Activated T-cell treated with anti-CD3 and anti-CD28 coated beads, Interleukin-2, amount 50 U/mL, for 4 hours (primary cell): ENCODE measurements at places on chromosomes 2 and 18.

DNA sequence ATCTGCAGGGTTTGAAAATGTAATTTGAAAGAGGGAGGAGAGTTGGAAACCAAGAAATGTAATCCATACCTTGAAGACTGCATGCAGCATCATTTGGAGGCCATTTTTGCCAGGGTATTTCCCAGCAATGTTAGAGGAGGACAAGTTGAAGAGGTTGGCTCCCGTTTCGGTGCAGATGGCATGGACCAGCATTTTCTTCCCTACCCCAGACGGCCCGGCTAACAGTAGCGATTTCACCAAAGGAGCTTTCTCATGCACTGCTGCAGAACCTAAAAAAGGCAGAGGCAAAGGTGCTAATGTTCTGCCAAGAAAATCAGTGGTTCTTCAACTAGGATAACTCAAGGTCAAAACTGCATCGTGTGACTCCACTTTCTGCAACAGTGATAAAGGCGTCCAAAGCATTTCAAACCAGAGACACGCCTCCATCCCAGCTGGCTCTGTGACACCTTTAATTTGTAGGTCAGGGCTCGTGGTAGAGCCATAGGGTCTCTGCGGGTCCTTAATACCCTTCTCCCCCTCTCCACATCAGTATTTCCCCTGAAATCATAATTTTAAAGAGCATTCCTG is 99.6 kb upstream of the ASB18 start:
- no peak for DNase-seq

GRCh38 chr2:21250673-21251072 is 126.9 kb downstream of the TDRD15 start:
- no peak for DNase-seq

GRCh38 chr2:105376789-105377240 is 22.0 kb downstream of the FHL2 start:
- DNase-seq = no peak

- DNase-seq = no peak
Observed at GRCh38 chr2:74747411-74748080, 86.4 kb upstream of the HK2 start.

DNA sequence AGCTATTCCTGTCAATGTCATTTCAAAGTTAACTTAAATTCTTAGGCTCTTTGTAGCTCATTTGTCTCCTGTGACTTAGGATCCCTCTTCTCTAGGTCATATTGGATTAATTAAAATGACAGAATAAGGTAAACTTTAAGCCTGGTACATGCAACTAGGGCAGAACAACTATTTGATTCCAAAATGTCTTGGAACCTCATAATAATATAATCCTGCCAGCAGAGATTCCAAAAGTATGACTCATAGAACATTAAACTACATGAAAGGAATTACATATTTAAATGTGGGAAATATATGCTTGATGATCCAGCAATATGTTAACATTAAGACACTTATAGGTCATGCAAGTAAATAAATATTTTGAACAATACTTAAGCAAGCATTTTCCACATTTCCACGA is 63.3 kb downstream of the COL3A1 start:
- DNase-seq = no peak

DNA sequence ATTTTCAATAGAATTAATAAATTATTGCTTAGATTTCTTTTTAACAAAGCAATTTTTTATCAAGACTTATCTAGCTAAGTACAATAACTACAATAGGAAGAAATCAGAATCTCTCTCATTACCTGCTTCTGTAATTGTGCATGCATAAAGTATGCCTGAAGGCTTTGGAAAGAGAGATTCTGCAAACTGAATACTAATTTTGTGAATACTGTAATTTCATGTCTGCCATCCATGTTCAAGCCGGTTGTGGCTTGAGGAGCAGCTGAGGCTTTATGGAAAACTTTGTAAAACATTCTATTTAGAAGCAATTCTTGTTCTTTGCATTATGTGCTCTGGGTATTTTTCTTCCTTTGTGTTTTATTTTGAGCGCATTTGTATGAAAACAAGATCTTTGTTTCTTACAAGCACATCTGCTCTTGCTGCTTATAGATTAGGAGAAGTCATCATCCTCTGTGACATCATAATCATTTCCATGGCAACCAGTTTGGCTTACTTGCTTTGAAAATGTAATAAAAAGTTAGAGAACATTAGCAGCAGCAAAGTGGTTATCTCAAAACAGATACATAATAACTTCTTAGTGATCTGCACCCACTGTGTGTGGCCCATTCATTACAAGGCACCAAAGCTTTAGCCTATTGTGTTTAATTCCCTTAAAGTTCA is 16.0 kb upstream of the IKZF2 start:
- no peak for DNase-seq

- DNase-seq = no peak
Observed at GRCh38 chr2:109517118-109517889, 96.5 kb downstream of the SEPTIN10 start.

DNA sequence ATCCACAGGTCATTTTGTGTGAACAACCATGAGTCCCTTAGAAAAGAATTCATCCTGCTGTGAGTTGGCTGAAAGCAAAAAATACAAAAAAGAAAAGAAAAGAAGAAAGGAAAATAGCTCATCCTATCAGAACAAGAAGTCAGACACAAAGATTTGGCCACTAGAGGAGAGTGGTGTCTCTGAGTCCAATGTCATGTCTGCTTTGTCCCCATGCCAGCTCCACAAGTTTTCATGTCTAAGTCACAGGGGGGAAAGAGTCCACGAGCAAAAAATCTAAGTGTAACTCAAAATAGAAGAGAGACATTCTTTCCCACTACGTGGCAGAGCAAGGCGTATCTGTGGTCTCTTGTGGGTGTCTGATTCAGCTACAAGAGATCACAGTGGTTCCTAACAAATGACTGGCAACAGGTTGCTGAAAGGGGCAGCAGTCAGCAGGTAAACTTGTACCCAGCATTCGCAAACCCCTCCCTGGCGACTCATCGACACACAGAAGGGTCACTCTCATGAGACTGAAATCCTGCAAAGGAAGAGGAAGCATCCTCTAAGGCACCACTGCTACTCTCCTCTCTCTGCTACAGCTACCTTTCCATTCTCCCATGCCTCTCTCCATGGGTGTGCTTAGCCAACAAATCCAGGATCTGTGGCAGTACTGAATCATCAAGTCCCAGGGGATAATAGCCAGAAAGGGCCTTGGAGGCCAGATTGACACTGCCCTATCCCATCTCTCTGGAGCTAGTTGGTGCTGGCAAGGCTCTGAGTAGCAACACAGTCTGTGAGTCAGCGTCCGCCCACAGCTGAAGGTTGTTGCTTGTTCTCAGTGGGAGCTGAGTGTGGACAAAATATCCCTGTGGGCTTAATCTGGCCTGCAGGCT is 123.0 kb upstream of the SLC39A10 start:
- DNase-seq = peak; percentile 69

DNA sequence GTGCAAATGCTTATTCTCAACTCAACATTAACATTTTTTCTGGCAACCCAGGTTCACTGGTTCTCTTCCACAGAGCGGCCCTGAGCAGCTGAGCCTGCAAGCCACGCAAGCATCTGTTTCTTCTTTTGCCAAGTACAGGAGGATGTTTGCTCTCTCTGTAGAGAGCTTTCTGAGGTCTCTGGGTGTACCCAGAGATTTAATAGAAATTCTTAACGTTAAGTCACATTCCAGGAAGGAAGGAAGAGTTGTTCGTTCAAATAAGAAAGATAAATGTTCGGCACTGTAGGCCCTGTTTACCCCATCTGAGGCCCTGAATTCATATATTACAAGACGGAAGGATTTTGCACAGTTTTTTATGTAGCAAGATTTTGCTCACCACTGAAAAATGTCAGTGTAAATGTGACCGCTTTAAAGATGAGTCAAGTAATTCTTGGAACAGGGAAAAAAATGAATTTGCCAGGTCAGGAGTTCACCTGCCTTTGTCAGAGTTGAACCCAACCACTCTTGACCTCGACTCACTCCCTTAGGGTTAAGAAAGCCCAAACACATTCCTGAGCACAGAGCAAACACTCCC is 30.1 kb downstream of the KCTD18 start:
- no peak for DNase-seq

GRCh38 chr2:17643031-17643615 is 102.6 kb downstream of the VSNL1 start:
- no peak for DNase-seq
